ENCODE measurements at places on chromosomes 1 and 21.

DNA sequence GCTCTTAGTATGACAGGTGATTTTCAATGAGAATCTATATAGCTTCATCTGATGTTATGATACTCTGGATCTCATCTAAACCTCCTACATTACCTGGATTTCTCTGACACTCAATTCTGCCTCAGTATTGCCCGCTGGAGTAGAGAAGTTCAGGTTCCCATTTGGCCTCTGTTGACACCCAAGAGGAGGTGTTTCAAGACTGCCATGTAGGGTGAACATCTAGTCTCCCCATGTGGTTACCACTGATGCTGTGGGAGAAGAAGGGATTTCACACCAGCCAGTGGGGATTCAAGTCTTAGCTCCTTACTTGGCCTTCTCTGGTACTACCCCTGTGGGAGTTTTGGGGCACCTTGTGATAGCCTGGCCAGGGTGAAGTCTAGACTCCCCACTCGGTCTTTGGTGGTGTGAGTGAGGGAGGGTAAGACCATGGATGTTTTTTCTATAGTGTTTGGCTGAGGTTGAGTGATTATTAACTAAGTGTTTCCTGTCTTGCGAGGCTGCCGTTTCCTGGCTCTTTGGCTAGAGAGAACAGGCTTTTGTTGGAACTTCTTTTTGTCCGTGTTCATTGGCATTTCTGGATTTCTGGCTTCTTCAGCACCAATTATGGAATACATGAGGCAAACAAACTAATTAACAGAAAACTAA, 90.7 kb downstream of the RHOU start:
- DNase-seq: no peak

DNA sequence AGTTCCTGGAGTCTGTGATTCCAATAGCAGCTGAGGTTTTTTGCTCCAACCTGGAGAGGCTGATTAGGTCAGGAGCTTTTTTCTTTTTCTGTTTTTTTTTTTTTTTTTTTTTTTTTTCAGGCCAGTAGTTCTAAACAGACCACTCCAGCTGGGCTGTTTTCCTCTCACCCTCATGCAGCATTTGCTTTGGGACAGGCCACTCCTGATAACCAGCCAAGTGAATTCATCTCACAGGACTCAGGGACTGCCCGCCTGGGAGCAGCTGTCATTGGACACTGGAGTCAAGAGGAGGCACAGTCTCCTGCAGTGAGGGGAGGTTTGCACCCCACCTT, 22.9 kb downstream of the PLXNA2 start:
- no peak for DNase-seq

GRCh38 chr1:155884031-155884960, 24.9 kb downstream of the SYT11 start:
- DNase-seq: no peak

DNA sequence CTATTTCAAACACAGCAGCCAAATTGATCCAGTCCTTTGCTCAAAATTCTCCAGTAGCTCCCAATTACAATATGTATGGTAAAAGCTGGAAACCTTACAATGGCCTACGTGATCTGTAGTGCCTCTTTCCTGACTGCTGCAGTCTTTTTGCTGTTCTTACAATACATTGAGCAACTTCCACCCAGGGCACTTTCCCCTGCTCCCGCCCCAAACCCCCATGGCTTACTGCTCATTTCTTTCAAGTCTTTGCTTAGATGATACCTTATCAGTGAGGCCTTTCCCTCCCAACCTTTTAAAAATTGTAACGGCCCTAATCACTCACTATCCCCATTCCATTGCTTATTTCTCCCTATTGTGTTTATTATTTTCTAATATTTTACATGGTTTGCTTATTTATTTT, 43.9 kb upstream of the APOBEC4 start:
- no peak for DNase-seq

DNA sequence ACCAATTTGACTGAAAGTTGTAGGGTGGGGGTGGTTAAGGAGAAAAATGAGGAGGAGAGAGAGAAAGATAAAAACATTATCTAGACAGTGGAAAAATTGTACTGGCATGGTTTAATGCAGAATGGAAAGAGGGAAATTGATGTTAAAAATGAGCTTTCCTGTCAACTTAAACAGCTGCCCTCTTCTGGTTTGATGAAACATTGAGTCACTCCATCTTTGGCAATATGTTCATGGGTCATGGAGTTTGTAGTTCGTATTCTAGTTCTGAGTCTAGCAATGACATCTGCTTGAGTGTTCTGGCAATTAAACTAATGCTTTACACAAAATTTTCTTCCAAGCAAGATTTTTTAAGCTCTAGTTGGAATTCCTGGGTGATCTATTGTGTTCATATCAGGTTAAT, 9.6 kb downstream of the ZNF648 start:
- DNase-seq: no peak

- no peak for DNase-seq
These were observed 193.1 kb downstream of the RYR2 start for GRCh38 chr1:237235091-237235490.

DNA sequence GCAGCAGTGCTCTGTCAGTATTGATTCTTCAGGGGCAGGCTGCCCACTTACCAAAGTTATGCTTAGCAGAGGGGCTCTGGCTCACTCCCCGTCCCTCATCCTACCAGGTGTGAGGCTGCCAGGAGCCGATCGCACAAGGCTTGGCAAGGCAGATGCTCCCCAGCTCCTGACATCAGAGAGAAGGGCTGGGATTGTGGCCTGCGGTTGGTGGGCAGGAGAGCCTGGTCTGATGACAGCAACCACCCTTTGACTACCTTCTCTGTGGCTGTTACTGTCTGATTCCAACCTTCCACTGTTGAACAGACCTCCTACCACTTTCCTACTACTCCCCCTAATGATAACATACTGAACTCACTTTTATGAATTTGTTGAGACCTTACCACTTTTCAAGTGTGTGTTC, 23.7 kb upstream of the WDR26 start:
- no peak for DNase-seq

GRCh38 chr1:91553177-91553591, 52.5 kb downstream of the CDC7 start:
- DNase-seq: peak; percentile 34

DNA sequence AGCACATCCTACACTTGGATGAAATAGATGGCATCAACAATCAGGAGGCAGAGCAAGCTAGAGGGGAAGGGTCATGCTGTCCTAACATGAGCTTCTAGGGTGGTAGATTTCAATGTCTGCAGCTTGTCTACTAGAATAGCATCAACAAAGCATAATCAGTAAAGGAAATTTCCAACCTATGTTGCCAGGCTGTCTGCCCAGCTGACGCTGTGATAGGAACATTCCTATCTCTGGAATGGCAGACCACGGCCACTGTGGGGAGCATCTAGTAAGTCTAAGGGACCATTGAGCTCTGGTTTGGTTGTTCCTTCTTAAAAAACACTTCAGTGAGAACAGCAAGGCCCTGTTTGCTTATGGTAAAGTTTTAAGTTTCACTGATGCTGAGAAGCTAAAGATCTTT, 206.8 kb downstream of the PAPPA2 start:
- DNase-seq: no peak

GRCh38 chr1:57380923-57381322, 42.9 kb downstream of the DAB1 start:
- DNase-seq: no peak

- DNase-seq: no peak
These were observed 6.2 kb downstream of the C1orf210 start for GRCh38 chr1:43279161-43279560.

- DNase-seq: no peak
These were observed 8.9 kb downstream of the COL16A1 start for GRCh38 chr1:31694964-31695313.

DNA sequence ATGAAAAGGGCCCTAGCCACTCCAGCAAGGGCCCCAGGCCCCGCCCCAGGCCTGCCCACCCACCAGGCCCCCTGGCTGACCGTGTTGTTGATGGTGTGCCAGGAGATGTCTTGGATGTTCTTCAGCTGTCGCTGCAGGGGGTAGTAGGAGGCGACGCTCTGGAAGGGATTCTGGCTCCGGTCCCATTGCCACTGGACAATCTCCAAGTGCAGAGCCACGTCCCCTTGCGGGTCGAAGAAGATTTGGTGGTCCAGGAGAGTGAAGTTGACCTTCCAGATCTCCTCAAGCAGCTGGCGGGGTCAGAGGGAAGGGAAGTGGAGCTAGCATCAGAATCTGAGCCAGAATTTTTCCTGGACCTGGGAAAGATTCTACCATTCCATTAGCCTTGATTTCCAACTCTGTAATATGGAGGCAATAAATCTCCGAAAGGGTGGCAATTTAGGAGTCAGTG, 10.2 kb downstream of the TAS1R2 start:
- DNase-seq: no peak

DNA sequence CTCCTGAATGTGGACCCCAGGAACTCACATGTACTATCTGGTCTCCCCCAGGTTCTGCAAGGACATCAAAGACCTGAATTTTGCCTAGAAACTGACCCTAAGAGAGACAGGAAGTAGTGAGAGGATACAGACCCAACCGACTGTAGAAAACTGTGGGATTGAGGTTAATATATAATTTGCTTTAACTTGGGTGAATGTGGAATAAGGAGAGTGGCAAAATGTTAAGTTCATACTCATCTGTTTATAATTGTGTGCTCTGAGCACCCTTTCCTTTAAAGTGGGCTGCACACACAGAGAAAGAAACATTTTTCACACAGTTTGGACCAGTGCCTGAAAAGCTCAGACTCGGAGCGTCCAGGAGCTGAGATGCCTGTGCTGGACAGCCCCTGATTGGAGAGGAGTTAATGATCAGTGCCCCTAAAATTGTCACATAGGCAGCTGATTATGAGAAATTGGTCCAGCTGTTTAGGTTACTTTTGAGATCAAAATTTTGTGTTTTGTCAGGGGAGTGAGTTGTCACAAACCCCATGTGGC, 37.2 kb downstream of the ROR1 start:
- DNase-seq: no peak

GRCh38 chr1:224402472-224403036, 32.0 kb downstream of the WDR26 start:
- DNase-seq: no peak

DNA sequence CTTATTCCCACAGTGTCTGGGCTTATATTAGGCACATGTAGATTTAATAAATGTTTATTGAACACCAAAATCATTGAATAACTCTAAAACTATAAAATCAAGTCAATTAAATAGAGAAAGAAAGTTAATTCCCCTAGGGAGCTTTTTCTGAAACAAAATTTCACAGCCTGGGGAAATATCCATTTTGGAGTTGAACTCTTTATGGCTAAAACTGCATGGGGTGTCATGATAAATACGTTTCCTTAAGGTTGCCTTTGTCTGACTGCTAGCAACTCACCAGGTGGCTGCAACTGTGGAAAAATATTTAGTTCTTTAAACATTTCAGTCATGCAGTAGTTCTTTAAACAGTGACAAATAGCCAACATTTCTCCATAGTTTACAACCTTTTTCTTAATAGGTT, 496.1 kb downstream of the LRRIQ3 start:
- no peak for DNase-seq

DNA sequence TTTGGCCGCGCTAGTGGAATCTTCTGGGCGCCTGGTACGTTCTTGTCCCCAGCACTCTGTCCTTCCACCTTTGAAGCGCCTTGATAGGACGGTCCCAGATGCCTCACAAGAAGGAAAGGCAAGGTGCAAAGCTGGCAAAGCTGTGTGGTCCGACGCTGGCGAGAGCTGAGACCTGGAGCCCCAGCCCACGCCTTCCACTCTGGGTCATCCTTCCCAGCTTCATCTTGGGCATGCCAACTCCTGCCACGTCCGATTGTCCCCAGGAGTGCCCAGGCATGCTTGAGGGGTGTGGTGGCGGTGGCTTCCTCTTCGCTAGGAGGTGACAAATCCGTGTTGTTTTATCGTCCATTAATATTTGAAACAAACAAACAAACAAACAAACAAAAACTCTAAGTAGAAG, 123.9 kb upstream of the DPYD start:
- DNase-seq: no peak

DNA sequence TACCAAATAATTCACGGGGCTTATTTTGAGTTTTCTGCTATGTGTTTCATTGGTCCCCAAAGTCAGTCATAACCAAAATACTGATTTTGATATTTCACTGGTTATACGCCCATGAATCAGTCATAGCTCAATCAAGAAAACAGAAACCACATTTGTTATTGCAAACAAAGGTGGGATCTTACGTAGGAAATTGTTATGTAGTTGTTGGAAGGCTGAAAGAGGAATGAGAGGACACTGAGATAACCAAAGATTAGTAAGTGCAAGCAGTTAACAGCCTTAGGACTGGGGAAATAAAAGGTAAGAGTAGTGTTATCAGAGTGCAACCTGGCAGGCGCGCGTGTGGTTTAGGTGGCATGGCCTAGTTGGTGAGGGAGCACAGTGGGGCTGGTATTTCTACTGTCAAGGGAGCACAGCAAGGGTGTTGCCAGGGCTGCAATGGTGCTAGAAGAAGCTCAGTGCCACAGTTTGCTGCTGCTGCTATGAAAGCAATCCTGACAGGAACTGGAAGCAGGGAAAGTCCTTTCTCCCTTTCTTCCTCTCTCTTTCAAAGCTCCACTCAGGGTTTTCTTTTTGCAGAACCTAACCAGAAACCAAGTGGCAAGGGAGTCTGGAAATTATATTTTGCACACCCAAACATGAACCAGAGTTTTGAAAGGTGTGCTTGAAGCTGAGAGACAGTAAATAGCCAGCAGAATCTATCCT, 33.7 kb downstream of the RTCA start:
- DNase-seq: no peak

DNA sequence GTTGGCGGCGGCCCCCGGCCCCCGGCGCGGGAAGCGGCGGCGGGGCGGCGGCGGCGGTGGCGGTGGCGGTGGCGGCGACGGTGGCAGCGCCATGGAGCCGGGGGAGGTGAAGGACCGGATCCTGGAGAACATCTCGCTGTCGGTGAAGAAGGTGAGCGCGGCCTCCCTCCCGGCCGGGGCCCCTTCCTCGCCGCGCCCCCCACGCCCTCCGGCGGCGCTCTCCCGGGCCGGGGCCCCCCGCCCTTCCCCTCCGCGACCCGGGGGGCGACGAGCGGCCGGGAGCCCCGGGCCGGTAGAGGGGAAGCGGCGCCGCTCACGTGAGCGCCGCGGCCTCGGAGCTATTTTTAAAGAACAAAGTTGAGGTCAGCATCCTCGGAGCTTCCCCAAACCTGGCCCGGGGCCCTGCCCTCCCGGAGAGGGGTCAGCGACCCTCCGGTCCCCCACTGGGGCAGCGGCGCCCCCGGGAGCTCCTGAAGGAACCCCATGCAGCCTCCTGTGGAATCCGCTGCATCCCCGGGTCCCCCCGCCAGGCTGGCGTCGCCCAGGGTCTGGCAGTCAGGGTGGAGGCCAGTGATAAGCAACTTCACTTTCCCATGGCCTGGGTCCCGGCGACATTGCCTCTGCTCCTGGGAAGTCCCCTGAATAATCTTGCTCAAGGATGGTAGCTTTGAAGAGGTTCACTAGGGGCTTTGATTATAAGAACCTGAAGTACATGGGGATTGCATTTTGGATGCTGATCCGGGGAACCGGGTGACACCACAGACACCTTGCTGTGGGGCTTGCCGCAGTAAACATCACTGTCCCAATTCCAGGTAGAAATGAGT, 560 bp downstream of the PLEKHM2 start:
- peak; percentile 41 for DNase-seq

Measured in M059J (cell line).